Fibroblast of lung (primary cell): ENCODE measurements at places on chromosomes 11 and 22. TPM values are rescaled to one million over a fixed set of nuclear protein-coding genes. Genes with fewer than 3 reads are reported as not detected.

Gene ALX4
- total RNA-seq = not detected in 2 replicates

- DNase-seq = no peak
- no peaks in the 10 kb centered on the region for H3K27me3 ChIP-seq
- H3K27ac ChIP-seq = no peak overlapping the region
- H3K36me3 ChIP-seq = no peaks in the 10 kb centered on the region
- H3K4me3 ChIP-seq = no peak overlapping the region
Observed at GRCh38 chr11:17508791-17509190, 32.1 kb upstream of the ABCC8 start.

- no peaks in the 10 kb centered on the region for H3K4me1 ChIP-seq
- no peaks in the 10 kb centered on the region for H3K36me3 ChIP-seq
- H3K27ac ChIP-seq = no peak overlapping the region
- no peak overlapping the region for H3K4me3 ChIP-seq
- no peak for DNase-seq
Observed at GRCh38 chr11:129209891-129210830, 18.0 kb upstream of the ARHGAP32 start.

DNA sequence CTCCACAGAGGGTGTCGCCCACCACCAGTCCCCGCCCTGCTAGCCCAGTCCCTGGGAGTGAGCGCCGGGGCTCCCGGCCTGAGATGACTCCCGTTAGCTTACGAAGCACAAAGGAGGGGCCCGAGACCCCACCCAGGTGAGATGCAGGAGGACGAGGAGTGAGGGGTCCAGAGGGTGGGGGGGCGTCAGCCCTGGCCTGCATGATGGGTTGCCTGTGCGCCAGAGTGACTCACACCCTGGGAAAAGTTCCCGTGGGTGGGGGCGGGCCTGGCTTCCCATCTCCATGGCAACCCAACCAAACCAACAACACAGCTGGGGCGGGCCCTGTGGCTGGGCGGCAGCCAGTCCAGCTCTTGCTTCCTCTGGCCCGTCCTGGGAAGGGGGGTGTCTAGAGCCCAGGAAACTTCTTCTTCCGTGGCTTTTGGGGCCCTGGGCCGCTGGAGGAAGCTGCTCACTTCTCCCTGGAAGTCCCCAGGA lies 4.5 kb downstream of the GAS2L1 start:
- peak overlapping the region; percentile 76 for H3K27ac ChIP-seq
- H3K36me3 ChIP-seq = peaks cover 8% of the 10 kb centered on the region
- H3K27me3 ChIP-seq = peaks cover 23% of the 10 kb centered on the region
- peak; percentile 97 for DNase-seq
- H3K4me3 ChIP-seq = no peak overlapping the region
- peaks cover 17% of the 10 kb centered on the region for H3K4me1 ChIP-seq

- no peak overlapping the region for H3K27ac ChIP-seq
- no peaks in the 10 kb centered on the region for H3K4me1 ChIP-seq
- H3K27me3 ChIP-seq = no peaks in the 10 kb centered on the region
- peaks cover 4% of the 10 kb centered on the region for H3K36me3 ChIP-seq
- peak; percentile 45 for DNase-seq
Observed at GRCh38 chr11:65043881-65044501, 3.0 kb downstream of the SAC3D1 start.

Gene OR5AK2
- total RNA-seq = not detected in 2 replicates

Gene CDCA5
- total RNA-seq = 0.26 and 3.0 TPM in 2 replicates

GRCh38 chr11:70431611-70432010 lies 33.3 kb downstream of the CTTN start:
- H3K27ac ChIP-seq = no peak overlapping the region
- no peak overlapping the region for H3K4me3 ChIP-seq
- peaks cover 58% of the 10 kb centered on the region for H3K36me3 ChIP-seq
- no peak for DNase-seq
- no peaks in the 10 kb centered on the region for H3K4me1 ChIP-seq
- no peaks in the 10 kb centered on the region for H3K27me3 ChIP-seq

Gene DENND6B
- total RNA-seq = 2.0 and 2.1 TPM in 2 replicates

Gene LRP4
- 1.3 TPM in 2 replicates for total RNA-seq

- H3K27me3 ChIP-seq = peaks cover 5% of the 10 kb centered on the region
- no peak overlapping the region for H3K4me3 ChIP-seq
- no peaks in the 10 kb centered on the region for H3K4me1 ChIP-seq
- peak; percentile 20 for DNase-seq
Observed at GRCh38 chr11:122523846-122524805, 131.4 kb upstream of the UBASH3B start.

Gene IFITM10
- 0.26 and 0.50 TPM in 2 replicates for total RNA-seq

Gene GRAMD1B
- 0.26 and 0.83 TPM in 2 replicates for total RNA-seq
